ENCODE measurements at places on chromosomes 7 and 10. TPM values are rescaled to one million over a fixed set of nuclear protein-coding genes. Genes with fewer than 3 reads are reported as not detected.

Gene TEX36
- not detected for total RNA-seq

Gene ABCB4
- not detected for total RNA-seq

Gene ANXA8
- 103 TPM for total RNA-seq

Gene RPEL1
- not detected for total RNA-seq

Gene STOX1
- total RNA-seq: not detected

Gene VIPR2
- total RNA-seq: not detected

All from MCF 10A (cell line).